ENCODE measurements at places on chromosomes 7 and 10. TPM values are rescaled to one million over a fixed set of nuclear protein-coding genes. Genes with fewer than 3 reads are reported as not detected.

IL2RA gene
- total RNA-seq = 0.33 TPM

H2BK1 gene
- not detected for total RNA-seq

CALML3 gene
- total RNA-seq = not detected

- DNase-seq = no peak
Observed at GRCh38 chr7:4271716-4272015, 410.4 kb upstream of the FOXK1 start.

DNA sequence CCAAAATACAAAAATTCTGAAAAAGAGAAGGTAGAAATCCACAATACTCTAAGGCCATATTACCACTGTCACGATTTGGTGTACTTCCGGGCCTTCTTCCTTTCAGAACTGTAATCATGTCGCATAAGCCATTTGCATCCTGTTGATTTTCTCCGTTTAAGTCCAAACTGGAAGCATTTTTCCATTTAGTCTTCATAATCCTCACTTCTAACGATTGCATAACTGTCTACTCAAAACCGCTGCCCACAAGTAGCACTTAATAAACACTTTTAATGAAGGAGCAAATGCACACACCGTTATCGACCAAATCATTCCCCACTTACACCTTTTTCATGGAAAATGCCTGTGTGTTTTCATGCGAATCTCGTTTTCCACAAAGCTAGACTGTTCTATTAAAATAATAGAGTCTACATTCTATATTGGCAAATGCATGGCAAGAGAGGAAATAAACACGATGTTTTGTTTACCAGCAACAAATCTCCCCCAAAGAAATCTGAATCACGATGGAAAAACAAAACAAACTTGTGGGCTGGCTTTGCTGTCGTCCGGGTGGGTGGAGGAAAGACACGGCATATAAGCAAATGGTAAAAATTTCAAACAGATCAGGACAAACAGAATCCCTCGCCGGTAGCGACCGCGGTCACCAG, 1.0 kb downstream of the ATE1 start:
- DNase-seq = no peak

DNA sequence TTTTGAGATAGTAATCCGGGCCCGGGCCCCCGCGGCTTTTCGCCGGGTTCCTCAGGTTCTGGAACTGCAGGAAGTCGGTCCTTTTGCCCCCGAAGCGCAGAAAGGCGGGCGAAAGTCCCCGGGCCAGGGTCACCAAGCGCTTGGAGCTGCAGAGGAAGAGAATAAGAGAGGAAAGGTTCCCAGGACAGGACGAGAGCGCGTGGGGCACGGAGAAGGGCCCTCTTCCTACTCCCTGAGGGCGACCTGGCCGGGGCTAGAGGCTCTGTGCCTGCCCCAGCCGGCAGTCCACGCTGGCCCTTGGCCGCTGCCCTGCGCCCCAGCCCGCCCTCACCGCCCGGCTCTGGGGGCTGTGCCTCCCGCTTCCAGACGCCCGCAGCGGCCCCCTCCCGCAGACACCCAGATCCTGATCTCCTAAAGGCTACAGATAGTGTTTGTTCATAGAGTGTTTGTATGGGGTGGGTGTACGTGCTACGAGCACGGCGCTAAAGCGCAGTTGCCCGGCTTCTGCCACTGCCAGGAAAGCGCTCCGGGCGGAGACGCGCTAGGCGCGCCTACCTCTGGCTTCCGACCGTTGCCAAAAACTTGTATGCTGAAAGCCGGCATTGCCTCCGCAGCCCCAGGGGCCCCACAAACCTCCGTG, 3.2 kb downstream of the HPSE2 start:
- DNase-seq = no peak

DNA sequence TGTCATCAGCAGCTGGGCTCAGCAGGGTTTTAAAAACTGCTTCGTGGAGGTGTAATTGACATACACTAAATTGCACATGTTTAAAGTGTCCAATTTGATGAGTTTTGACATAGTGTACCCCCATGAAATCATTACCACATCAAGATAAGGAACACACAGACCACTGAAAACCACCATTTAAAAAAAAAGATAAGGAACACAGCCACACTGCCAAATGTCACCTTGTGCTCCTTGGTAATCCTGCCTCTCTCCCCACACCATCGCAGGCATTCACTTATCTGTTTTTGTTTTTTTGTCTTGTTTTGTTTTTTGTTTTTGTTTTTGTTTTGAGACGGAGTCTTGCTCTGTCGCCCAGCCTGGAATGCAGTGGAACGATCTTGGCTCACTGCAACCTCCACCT, 75.0 kb downstream of the NEURL1 start:
- DNase-seq = no peak
